Spleen (tissue), 13 donors: ENCODE measurements at places on chromosomes 11 and 22. TPM values are rescaled to one million over a fixed set of nuclear protein-coding genes. Genes with fewer than 3 reads are reported as not detected.

DNA sequence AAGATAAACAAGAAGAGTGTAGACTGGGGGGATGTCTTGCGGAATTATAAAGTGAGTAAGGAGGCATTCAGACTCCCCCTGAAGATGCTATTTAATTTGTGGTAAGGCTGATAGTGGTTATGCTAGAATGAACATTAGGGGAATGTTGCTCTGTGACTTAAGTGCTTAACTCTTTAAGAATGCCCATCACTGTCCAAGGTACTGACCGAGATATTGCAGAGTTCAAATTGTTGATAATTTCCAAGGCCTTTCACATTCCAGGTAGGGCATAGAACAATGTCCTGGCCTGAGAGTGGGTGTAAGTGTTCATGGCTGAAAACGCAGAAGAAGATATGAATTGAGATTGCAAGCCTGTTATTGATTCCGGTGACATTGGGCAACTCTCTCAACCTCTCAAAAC is 90.3 kb upstream of the SEZ6L start:
- DNase-seq, result no peak

Gene MS4A3
- polyA plus RNA-seq, result 2.5 TPM

DNA sequence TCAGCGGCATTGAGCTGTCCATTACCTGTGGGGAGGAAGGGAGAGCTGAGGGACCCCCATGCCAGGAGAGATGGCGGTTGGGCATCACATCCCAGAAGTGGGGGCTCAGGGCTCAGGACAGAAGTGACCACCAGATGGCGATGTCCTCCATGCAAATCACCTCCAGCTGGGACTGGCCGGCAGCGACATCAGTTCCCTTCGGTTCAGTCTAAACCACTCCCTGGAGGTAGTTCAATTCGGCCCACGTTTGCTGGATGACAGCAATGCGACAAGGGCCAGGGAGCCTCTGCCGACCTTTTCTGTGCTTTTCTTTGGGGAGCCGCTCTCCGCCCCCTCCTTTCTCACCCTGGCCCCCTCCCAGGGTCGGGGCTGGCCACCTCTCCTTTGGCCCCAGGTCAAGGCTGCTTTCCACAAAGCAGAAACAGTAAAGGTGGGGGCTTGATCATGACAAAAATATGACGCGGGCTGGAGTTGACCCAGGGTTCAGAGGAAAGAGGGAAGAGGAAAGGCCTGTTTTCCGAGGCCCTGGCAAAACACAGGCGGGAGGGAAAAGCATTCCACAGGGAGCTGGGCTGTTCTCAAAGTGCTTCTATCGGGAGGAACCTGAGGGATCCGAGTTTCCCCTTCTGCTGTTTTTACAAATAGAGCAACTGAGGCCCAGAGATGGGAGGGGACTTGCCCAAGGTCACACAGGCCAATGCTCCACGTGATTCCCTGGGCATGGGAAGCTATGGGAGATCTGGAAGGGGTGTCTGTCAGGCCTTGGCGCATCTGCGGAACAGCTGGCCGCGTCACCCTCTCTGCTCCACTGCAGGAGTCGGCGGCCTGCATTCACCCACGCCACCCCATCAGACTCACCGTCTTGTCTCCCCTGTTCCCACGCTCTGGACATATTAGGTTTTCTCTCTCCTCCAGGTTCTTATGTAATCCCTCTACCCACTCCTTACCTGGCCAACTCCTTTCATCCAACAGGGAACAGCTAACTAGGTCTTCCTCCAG is 54.7 kb downstream of the FBXO7 start:
- peak; percentile 89 for DNase-seq

DNA sequence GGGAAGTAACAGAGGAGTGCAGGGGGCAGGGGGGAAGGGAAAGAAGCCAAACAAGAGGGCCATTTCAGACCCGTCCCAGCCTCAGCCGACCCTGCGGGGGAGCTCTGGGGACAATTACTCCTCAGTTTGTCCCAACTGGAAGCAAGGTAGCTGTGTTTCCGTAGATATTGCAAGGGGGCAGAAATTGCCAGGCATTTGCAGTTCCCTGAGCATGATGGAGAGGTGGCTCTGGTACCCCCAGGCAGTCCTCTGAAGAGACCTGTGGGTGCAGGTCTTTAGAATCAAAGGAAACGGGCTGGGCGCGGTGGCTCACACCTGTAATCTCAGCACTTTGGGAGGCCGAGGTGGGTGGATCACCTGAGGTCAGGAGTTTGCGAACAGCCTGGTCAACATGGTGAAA is 13.8 kb upstream of the JAM3 start:
- DNase-seq, result no peak

- DNase-seq, result no peak
Measured at GRCh38 chr11:88203604-88204003, 28.4 kb upstream of the RAB38 start.

DNA sequence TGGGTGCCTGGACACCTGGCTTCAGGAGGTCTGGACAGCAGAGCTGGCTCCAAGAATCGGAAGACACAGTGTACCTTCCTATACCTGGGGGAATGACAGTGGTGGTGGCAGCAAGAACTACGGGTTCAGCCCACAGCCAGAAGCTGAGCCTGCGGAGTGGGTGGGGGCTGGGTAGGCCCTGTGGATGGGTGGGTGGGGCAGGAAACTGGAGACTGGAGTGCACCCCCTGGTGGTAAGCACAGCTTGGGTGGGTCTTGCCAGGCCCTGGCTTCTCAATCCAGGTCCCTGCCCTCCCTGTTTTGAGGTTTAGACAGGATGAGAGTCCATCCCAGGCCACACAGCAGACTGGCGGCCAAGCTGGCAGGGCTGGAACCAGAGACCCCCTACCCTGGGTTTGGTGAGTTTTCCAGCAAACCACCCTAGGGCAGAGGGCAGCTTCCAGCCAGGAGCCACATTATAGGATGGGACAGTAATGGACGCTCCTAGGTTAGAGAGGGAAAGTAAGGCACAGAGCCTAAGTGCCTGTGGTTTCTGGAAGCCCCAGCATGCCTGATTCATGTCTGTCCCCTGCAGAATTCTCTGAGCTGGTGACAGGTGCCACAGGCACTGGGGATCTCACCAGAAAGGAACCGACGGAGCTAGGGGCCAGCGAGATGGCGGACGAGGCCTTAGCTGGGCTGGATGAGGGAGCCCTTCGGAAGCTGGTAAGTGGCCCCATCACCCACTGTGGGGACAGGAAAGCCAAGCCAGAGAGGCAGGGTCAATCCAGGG is 1.7 kb downstream of the SMTN start:
- DNase-seq, result peak; percentile 82
